ENCODE measurements at places on chromosomes 11 and 22. TPM values are rescaled to one million over a fixed set of nuclear protein-coding genes. Genes with fewer than 3 reads are reported as not detected.

Gene PLAAT2
- not detected for total RNA-seq

Gene C11orf65
- not detected for total RNA-seq

Gene SYT9
- total RNA-seq = 0.25 TPM

Gene APOA1
- total RNA-seq = not detected

Gene ANO9
- not detected for total RNA-seq

Gene B3GAT1
- total RNA-seq = not detected

- no peak overlapping the region for H3K27ac ChIP-seq
- peaks cover 6% of the 10 kb centered on the region for H3K36me3 ChIP-seq
- H3K27me3 ChIP-seq = no peaks in the 10 kb centered on the region
- H3K4me3 ChIP-seq = no peak overlapping the region
- no peaks in the 10 kb centered on the region for H3K4me1 ChIP-seq
These were observed 8.0 kb downstream of the PAFAH1B2 start for GRCh38 chr11:117152066-117152465.

DNA sequence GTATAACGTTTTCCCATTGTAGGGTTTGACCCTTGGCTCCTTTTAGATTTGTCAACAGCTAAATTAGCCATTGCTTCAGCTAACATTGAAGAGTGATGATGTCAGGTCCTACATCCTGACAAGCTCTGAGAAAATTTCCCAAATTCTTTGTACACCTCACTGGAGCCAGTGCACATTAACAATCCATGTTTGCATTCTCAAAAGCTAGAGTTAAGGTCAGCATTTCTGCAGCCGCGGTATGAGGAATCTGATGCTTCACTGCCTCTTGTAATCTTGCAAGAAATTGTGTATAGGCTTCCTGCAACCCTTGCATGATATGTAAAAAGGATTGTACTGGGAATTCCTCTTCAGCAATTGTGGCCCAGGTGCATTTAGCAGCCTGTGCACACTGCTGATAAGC lies 33.1 kb upstream of the NCAM1 start:
- H3K4me1 ChIP-seq = no peaks in the 10 kb centered on the region
- H3K36me3 ChIP-seq = no peaks in the 10 kb centered on the region
- no peak overlapping the region for H3K4me3 ChIP-seq
- H3K27me3 ChIP-seq = no peaks in the 10 kb centered on the region

- H3K36me3 ChIP-seq = no peaks in the 10 kb centered on the region
- DNase-seq = no peak
These were observed 406.5 kb upstream of the NARS2 start for GRCh38 chr11:78981153-78981552.

DNA sequence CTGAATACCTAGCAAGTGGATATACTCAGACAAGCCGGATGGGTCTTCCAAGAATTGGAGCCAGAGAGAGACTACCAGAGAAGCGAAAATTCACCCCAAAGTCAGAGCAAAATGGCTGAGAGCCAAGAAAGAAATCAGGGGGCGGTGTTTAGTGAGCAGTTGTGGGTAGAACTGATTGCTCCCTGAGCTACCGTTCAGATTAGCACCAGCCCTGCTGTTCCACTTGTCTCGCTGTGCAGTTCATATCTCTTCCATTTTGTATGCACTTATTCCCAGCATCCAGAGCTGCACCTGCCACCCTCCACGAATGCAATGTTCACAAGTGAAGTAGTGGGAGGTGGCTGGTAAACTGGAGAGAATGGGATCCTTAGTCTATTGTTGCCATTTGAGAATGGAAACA lies 25.5 kb downstream of the DRD2 start:
- H3K4me3 ChIP-seq = no peak overlapping the region
- DNase-seq = no peak

- no peak overlapping the region for H3K4me3 ChIP-seq
- no peaks in the 10 kb centered on the region for H3K36me3 ChIP-seq
- no peak for DNase-seq
- peaks cover 18% of the 10 kb centered on the region for H3K27me3 ChIP-seq
- peaks cover 15% of the 10 kb centered on the region for H3K4me1 ChIP-seq
These were observed 159.3 kb downstream of the BRD1 start for GRCh38 chr22:49668402-49668801.

GRCh38 chr11:46916286-46917108 lies 1.9 kb downstream of the LRP4 start:
- peak; percentile 57 for DNase-seq
- H3K36me3 ChIP-seq = no peaks in the 10 kb centered on the region
- H3K27me3 ChIP-seq = peaks cover 20% of the 10 kb centered on the region
- no peak overlapping the region for H3K27ac ChIP-seq
- peak overlapping the region; percentile 72 for H3K4me3 ChIP-seq

DNA sequence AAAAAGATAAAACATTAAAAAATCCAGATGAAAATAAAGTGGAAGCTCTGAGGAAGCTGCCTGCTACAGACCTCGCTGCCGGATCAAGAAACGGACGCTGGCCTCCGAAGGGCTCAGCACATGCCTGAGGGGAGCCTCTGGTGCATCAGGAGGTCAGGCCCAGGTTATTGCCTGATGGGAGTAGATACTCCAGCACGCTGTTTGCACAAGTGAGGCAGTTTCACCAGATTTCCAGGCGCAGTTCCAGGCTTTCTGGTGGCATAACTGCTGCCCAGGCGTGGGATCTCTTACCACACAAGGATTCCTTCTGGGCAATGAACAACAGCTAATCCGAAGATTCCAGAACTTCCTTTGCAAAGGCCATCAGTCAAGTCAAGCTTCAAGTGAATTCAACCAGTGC lies 154.2 kb downstream of the MPPED1 start:
- H3K36me3 ChIP-seq = no peaks in the 10 kb centered on the region
- H3K4me3 ChIP-seq = no peak overlapping the region
- no peak for DNase-seq
- no peaks in the 10 kb centered on the region for H3K27me3 ChIP-seq

GRCh38 chr11:125903711-125904659 lies at the start of gene DDX25:
TSS of gene DDX25 (plus strand) at chr11:125904508. CDS start at chr11:125904518, 10 bp downstream.
- H3K27me3 ChIP-seq = peaks cover 24% of the 10 kb centered on the region
- peaks cover 9% of the 10 kb centered on the region for H3K36me3 ChIP-seq
- H3K4me3 ChIP-seq = no peak within 1 kb of the TSS
- H3K27ac ChIP-seq = no peak within 1 kb of the TSS

GRCh38 chr11:61538636-61538961 lies 30.1 kb downstream of the LRRC10B start:
- no peaks in the 10 kb centered on the region for H3K4me1 ChIP-seq
- no peaks in the 10 kb centered on the region for H3K27me3 ChIP-seq
- no peak overlapping the region for H3K4me3 ChIP-seq
- DNase-seq = no peak

All from endothelial cell of umbilical vein (primary cell).